ENCODE measurements at places on chromosomes 2 and 18. TPM values are rescaled to one million over a fixed set of nuclear protein-coding genes. Genes with fewer than 3 reads are reported as not detected.

The SERPINB10 gene
- total RNA-seq: not detected

The SERPINB8 gene
- total RNA-seq: 33.8 TPM

The STON1 gene
- total RNA-seq: 10.5 TPM

The IL36B gene
- not detected for total RNA-seq

The IL1RN gene
- not detected for total RNA-seq
